ENCODE measurements at places on chromosomes 11 and 22.

DNA sequence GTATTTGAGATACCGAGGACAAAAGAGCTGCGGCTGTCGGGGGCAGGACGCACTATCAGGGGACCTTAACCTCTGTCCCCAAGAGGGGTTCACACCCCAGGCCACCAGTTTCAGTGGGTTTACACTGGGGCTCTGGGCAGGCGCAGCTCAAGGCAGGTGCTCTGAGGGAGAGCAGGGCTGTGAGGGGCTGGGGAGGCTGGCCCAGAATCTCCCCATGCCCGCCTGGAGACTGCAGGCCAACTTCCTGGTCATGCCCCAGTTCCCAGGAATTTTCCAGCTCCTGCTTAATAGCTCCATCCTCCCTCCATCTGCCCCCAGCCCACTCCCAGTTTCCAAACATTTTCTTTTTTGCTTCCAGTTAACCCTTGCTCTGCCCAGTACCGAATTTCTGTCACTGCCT is 7.6 kb upstream of the PGA3 start:
- DNase-seq = no peak

DNA sequence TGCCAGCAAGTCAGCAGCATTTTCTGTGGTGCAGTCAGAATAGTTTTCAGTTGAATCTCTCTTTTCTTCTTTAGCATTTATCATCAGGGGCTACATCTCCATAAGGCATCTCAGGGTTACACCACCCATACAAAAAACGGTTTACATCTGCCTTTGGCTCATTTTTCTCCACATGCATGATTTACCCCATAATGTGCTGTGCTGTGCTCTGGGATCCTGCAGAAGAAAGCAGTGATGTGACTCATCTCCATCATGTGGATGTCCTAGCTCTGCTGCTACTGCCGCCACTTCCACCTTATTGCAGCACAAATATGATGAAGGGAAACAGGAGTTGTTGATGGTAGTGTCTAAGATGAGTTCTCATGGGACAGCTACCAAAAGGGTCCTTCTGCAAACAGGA is 30.0 kb upstream of the CCDC179 start:
- DNase-seq = no peak

DNA sequence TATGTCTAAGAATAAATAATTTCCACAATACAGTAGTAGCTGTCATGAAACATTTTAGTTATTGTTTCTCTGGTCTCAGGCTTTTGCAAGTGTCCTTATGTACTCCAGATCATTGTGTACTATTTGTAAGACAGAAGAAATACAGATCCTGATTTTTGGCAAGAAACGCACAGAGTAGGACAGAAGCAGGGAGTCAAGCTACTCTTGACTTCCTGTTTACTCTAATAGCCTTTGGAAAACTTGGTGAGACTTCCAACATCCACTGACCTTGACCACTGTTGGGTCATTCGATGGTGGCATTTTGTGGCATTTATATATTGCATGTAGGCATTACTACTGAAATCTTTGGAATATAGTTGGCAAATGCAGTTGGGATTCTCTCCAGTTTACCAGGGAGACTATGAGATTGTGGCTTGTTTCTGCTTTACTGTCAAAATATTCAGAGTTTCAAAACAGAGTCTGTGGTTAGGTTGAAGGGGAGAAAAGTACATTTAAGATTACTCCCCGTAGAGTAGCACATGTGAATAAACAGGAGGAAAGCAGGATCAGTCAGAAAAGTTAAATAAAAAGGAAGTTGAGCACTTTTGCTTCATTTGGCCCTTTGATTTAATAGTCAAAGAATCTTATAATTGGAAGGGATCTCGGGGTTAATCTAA is 726.1 kb upstream of the CCDC90B start:
- no peak for DNase-seq

DNA sequence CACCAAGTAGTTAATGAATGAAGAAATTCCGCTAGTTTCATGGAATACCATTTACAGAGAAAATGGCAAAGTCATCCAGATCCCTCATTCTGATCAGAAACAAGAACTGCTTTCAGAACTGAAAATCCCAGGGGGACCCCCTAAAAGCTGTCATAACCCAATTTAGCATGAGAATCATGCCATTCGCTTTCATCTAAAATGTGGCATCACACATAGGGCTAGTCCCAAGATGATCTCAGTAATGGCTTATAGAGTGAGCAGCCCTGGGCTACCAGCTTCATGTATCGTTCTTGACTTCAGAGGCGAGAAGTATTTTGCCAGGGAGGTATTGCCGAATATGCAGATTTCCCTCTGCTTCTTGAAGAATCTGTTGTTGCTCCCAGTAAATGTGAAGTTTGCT is 134.0 kb downstream of the TTC17 start:
- DNase-seq = no peak

DNA sequence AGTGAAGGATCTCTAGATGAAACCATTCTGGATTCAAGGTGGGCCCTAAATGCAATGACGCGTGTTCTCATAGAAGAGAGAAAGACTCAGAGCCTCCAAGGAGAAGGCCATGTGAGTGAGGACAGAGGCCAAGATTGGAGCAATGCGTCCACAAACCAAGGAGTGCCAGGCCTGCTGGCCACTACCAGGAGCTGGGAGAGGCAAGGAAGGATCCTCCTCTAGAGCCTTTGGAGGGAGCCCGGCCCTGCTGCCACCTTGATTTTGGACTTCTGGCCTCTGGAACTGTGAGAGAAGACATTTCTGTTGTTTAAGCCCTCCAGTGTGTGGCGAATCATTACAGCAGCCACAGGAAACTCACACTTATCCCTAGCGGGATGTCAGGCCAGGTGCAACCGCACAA is 52.7 kb upstream of the SHANK2 start:
- DNase-seq = no peak

DNA sequence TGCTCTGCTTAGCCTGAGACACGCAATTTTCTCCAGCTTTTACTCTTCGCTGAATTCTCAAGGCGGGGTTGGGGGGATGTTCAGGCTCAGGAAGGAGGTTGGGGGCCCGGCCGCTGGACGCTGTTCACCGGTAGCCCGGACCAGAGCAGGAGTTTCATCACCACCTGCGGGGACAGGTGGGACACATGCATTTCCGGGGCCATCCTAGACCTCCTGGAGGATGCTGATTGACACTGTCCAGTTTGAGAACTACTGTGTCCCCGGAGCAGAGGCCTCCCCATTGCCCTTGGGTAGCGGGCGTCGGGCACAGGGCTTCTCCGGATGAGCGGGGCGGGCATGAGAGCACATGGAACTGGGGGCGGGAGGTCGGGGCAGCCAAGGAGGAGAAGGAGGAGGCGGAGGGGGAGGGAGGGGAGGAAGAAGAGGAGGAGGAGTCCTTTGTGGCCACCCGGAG is 144.0 kb upstream of the GRK3 start:
- no peak for DNase-seq

DNA sequence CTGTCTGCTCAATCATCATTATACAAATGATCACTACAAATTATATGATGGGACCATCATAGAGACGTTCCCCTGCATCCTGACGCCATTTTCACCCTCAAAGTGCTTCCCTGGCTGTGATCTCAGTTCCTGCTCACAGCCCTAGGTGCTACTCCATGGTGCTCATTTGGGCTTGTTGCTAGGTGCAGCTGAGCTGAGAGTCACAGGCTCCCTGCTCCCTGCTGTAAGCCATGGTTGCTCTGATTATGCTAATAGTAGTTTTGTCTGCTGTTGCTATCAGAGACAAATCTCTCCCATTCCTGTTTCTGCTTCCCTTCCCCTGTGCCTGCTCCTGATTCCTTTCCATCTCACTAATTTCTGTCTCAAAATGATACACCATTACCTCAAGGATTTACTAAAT is 474.3 kb downstream of the METTL15 start:
- no peak for DNase-seq

DNA sequence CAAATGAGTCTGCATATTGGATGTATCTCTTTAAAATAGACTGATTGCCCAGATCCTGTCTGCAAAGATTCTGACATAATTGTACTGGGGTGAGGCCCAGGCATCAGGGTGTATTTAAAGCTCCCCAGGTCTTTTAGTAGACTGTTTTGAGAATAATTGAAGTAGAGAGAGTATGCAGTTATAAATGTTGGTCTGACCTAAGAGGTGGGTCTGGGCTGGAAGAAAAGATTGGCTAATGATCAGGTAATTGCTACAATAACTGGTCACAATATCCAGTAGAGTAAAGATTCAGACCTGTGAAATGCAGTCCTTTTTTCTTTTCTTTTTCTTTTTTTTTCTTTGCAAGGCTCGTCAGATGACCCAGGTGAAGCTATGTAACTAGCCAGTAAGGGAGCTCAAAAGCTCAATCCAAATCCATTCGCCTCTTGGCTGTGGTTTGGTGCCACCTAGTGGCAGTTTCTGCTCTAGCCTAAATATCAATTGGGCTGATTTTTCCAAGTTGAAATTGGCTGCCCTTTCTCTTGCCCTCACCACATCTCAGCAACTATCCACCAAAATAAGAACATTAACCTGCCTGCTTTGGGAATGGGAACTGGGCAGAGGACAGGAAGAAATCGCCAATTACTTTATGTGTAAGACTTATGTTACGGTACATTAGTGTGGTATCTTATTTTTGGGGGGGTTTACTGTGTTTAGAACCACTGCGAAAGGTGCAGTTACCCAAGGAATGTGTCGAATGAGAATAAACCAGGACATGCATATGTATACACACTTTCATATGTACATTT is 45.9 kb downstream of the ZNF143 start:
- peak; percentile 75 for DNase-seq

DNA sequence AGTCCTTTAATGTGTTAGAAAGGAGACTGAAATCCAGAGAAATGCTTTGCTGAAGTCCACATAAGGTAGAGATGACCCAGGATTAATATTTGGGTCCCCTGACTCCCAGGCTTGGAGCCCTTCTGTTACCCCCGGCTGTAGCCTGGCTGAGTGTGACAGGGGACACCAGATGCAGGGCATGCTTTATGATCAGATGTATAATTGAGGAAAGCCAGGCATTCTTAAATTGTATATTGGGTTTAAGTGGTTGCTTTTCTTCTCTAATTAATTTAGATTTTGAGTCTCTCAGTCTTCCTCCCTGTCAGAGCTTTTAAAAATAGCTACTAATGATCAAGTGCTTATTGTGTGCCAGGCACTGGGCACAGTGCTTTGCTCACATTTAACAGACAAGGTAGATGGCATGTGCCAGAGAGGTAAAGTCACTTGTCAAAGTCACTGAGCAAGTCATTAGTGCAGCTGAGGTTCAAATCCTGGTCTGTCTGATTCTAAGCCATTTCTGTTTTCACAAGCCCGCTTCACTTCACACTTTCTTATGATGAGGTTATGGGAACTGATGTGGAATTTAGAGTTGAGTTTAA is 7.9 kb downstream of the ZNRF3 start:
- no peak for DNase-seq

GRCh38 chr22:37918580-37919270 is 12.6 kb downstream of the MICALL1 start:
- no peak for DNase-seq

DNA sequence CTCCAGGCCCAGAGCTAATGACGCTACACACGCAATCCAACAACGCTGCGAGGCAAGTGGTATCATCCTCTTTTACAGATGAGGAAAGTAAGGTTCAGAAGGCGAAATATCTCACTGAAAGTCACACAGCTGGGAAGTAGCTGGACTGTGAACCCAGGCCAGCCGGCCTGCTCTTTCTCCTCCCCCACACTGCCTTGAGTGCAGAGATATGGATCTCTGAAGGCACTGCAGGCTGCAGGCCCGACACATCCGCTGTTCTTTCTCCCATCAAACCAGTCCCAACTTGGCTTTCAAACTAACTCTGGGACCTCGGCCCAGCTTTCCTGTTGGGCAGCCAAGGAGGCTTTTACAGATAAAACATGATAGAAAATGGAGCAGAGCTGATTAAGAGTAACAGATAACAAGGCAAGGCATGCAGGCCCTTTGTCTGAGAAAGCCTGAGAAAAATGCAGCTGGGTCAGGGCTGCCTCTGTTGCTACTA is 64.0 kb upstream of the PTPRJ start:
- no peak for DNase-seq

- no peak for DNase-seq
These were observed 2.6 kb upstream of the LRFN4 start for GRCh38 chr11:66854231-66854661.

- peak; percentile 89 for DNase-seq
These were observed 74.9 kb downstream of the PACSIN2 start for GRCh38 chr22:42939941-42940653.

GRCh38 chr11:65429068-65429681 is 6.6 kb downstream of the NEAT1 start:
- peak; percentile 69 for DNase-seq

DNA sequence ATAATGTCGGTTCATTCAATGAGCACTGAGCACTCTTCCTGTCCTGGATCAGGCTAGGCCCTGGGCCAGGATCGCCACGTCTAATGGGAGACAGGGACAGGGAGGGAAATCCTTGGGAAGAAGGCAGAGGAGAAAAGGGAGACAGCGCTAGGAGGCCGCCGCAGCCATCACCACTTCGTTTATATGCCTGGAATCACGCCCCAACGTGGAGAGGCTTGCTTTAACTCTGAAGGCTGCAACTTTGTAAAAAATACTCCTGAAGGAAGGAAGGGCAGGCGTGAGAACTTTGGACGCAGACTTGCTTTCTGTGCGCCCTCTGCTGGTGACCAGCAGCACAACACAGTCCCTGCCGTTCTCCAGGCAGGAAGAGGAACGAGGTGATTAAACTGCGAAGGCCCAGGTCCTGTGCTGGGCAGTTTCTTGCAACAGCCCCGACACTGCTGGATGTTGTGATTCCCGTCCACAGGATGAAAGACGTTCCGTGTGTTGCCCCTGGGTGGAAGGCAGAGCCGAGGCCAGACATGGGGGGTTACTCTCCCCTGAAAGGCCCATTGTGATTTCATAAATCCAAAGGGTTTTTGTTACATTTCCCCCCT is 22.1 kb downstream of the RIBC2 start:
- DNase-seq = peak; percentile 88

GRCh38 chr11:67497656-67498291 is 7.4 kb downstream of the PITPNM1 start:
- no peak for DNase-seq

- no peak for DNase-seq
These were observed 34.8 kb upstream of the E2F8 start for GRCh38 chr11:19275496-19275895.

GRCh38 chr11:89355646-89356045 is 135.5 kb downstream of the NOX4 start:
- no peak for DNase-seq

DNA sequence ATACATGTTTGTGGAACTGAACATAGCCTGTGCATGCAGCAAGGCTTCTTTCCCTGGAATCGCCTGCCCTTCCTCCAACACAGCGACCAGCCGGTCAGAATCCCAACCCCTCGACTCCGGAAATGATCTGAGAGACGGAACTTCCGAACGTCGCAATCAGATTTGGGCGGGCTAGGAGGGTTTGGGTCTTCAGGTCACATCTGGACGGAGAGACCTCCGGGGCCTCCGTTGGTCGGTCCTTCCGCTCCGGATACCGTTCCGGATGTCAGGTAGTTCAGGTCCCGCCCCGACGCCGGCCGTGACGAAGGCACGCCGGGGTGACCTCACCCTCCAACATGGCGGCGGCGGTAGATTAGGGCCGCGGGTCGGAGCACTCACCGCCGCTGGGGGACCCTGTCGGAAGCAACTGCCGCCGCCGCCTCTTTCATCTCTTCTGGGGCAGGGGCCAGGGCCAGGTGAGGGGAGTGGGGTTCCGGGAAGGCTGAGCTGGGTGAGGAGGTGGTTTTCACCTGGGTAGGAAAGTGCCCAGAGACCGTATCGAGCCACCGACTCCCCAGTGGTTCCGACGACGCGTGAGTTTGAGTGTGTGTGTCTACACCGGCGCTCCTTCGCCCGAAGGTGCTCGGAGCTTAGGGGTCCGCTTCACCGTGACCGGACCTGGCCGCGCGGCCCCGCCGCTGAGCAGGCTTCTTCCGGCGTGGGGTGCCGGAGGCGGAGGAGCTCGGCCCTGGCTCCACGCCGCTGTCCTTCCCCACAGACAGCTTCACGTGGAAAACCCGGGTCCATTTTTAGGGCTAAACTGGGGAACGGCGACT is at the start of gene BCL2L13:
Gene BCL2L13 (plus strand): TSS at position 326 of the 815 bp plus-strand sequence. CDS start 16,955 bp downstream, outside the sequence.
- peak; percentile 84 for DNase-seq

- DNase-seq = peak; percentile 44
These were observed at the start of gene SLC37A2 for GRCh38 chr11:125062931-125063428. SLC37A2 (plus strand) TSS chr11:125063305; CDS start chr11:125063368, 63 bp downstream.

Measured in fibroblast of skin of right quadriceps (primary cell).